ENCODE measurements at places on chromosomes 11 and 22.

DNA sequence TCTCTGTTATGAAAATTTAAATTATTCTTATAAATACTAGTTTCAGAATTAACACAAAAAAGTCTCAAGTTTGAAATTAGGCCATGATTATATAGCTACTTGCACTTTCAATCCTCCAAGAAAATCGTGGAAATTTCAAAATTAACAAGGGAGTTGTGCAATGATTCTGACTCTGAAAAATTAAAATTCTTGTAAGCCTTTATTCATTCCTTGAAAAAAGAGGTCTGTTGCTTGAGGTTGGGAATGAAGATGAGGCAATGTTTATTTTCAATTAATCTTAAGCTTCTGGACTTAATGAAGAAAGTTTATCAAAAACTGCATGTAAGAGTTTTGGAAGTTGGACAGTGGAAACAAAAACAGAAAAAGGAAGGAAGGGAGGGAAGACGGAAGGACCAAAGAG, 128.2 kb upstream of the FIBIN start:
- DNase-seq: no peak

- no peak for DNase-seq
These were observed 80.7 kb downstream of the PARVA start for GRCh38 chr11:12458042-12458441.

GRCh38 chr11:55732936-55733335, 40.3 kb upstream of the OR5D13 start:
- DNase-seq: no peak

GRCh38 chr11:11244470-11245080, 108.5 kb downstream of the CSNK2A3 start:
- no peak for DNase-seq

GRCh38 chr11:43735961-43736360, 55.4 kb downstream of the HSD17B12 start:
- no peak for DNase-seq

GRCh38 chr11:95068549-95068948, 1.8 kb downstream of the SRSF8 start:
- DNase-seq: peak; percentile 97

DNA sequence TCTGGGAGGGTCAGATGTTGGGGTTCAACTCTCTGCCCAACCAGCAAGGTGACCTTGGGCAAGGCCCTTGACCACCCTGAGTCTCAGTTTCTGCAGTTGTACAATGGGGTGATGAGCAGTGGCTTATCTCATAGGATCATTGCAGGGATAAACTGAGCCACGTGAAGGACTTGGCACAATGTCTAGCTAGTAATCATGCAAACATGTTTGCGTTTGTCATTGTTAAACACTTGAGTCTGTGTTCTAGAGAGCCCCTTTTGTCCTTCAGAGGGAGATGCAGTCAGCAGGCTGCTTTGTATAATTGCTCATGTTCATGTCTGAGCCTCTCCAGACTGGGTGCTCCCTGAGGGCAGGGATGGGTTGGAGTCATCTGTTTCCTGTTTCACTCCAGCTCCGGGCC, 15.8 kb downstream of the CD82 start:
- no peak for DNase-seq

- DNase-seq: peak; percentile 37
These were observed 535 bp downstream of the AQP11 start for GRCh38 chr11:77590194-77590782.

GRCh38 chr11:1825039-1825740, 9.6 kb upstream of the SYT8 start:
- no peak for DNase-seq

DNA sequence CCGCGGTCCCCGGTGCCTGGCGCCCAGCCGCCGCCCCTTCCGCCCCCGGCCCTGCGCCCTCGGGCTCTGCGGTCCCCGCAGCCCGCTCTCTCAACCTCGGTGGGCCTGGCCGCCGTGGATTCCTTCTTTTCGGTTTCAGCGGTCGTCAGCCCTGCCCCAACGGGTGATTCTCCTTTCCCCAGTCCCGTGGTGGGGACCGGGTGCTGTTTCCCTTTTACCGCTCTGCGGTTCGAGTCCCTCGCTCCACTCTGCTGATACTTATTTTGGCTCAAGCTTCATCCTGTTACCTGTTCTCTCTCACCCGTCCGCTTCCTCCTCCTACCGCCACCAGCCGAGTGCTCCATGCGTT, 494 bp downstream of the ZDHHC5 start:
- peak; percentile 38 for DNase-seq

DNA sequence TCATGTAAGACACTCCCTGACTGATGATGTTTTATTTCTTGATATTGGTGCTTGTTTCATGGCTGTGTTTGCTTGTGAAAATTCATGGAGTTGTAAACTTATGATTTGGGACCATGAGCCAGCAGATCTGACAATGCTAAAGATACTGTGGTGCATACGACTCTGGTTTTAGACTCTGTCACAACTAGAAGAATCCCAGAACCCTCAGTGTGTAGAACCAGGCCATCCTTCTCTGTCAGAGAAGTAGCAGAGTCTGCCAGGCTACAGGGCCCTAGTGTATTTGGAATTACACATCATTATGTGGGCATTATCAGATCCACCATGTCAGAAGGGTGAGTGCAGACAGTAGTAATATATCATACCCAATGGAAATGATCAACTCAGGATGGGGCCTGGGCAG, 209.8 kb upstream of the POU2AF2 start:
- DNase-seq: no peak

DNA sequence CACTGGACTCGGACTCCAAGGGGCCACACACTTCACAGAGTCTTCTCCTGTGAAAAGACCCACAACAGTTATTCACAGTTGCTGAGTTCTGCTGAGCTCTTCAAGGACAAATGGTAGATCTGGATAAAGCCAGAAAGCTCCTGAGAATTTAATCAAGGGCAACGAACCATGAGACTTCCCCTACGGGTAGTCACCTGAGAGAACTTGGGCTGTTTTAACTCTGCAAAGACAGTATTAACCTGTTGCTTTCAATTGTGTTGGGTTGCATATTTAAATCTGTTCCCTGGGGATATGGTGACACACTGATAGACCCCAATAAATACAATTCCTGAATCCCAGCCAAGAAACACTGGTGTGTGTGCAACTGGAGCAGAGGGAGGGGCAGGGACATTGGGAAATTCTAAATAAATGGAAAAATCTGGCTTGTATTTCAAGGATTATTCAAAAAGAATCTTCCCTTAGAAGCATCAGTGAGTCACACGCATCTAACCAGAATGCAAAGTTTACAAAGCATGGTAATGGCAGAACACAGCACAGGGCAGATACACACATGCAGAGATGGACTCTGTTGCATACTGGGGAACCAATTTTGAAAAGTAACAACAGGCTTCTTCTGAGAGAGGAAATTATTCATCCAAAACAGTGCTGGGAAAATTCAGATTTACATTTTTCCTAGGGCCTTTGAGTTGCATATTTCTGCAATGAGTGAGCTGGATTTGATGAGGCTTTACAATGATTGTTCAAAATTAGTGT, 4.0 kb downstream of the KCNJ1 start:
- peak; percentile 57 for DNase-seq

- DNase-seq: no peak
These were observed 56.8 kb upstream of the ALX4 start for GRCh38 chr11:44366741-44367140.

DNA sequence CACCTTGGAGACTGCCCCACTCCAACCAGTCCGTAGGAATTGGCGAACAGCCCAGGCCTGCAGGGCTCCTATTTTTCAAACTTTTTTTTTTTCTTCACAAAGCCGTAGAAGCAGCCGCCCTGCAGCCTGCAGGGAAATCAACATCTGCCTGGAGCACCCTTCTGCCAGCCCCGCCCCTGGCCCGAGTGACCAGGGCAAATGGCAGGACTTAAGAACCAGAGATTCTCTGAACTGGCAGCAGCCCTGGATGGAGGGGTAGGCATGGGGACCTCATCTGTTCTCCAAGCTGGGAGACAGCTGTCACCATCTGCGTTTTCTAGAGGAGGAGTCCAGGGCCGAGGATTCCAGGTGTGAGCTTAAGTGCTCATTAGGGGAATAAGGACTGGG, 5.6 kb downstream of the SCN2B start:
- DNase-seq: no peak

DNA sequence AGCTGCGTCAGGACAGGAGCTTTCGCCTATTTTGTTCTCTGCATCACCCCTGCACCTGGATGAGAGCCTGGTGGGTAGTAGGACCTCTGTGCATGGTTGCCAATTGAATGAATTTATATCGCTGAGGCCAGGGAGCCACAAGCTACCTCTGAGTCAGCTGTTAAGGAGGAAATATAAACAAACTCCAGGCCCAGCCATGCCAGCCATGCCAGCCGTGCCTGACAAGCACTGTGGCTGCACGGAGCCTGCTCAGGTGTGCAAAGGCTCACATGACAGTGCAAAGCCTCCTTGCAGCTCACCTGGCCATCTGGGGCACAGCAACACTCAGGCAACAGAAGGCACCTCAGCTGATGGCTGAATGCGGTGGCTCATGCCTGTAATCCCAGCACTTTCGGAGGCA, 33.7 kb upstream of the LINC01488 start:
- DNase-seq: peak; percentile 59

GRCh38 chr11:73818846-73819245, 31.2 kb downstream of the MRPL48 start:
- no peak for DNase-seq

- DNase-seq: no peak
These were observed 15.2 kb downstream of the SBF1 start for GRCh38 chr22:50459496-50460140.

- peak; percentile 80 for DNase-seq
These were observed 11.7 kb upstream of the SORL1-AS1 start for GRCh38 chr11:121464352-121464946.

- no peak for DNase-seq
These were observed 775.0 kb upstream of the LRRC4C start for GRCh38 chr11:42234451-42234951.

DNA sequence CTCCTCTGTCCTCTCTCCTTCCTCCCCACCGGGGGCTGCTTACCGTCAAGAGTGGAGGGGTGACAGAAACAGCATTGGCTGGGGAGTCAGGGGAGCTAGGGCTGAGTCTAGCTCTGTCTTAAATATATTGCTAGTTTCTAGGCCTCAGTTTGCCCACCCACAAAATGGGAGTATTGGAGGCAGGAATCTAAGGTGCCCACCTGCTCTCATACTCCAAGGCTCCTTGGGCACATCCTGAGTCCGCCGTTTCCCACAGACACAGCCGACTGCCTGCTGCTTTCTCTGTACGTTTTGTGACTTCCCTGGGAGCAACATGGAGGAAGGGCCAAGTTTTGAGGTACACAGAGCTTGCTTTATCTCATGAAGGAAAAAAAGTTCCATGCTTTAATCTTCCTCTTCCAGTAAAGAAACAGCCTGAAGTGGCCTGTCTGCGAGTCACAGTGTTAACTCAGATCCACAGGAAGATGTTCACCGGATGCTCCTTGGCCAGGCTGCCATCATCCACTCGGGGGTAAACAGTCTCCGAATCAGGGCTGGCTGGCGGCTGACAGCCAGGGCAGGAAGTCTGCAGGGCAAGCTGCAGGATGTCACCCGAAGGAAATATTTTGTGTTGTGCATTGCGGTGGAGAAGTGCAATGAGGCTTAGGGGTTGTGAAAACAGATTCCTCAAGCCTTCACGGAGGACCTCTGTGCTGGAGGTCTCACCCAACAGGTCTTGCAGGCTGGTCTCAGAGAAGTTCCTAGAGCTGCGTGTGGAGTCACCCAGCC, 11.0 kb upstream of the CERK start:
- DNase-seq: peak; percentile 49

- DNase-seq: no peak
These were observed 1.8 kb downstream of the SERGEF start for GRCh38 chr11:18010977-18011586.

DNA sequence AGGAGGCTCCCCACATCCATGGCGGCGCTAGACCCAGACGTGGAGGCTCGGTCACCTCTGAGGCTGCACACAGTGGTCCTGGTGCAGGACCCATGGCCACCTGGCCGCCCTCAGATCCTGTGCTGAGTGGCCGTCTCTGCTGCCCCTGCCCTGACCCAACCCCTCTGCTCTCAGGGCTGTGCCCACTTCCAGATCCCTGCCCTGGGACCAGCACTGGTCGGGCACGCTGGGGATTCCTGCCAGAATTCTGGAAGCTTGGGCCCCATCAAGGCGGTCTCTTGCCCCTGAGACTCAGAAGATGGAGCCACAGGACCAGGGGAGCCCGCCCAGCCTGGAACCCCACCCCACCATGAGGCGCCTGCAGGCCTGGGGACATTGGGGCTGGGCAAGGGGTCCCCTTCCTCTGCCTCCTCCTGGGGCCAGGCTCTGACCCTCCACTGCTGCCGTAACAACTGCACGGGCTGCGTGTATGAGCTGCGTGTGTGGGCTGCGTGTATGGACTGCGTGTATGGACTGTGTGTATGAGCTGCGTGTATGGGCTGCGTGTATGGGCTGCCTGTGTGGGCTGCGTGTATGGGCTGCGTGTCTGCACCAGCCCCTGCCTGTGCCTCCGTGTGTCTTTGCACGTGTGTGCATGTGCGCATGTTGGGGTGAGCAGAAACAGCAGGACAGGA, 48.7 kb downstream of the IGLL1 start:
- DNase-seq: no peak

DNA sequence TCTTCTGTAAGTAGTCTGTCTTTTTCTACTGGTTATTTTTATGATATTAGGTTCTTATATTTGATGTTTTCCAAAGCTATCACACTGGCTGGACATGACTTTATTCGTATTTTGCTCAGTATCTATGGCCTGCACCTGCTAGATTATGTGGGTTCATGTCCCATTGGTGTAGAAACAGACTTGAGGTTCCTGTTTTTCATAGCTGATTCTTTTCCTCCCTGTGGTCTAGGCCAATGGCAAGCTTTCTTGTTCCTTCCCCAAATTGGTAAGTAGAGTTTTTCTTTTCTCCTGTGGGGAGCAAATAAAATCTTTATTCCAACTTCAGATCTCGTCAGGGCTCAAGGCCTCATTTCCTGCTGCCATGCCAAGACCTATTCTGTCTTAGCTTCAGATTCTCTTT, 30.2 kb upstream of the SWAP70 start:
- DNase-seq: no peak

DNA sequence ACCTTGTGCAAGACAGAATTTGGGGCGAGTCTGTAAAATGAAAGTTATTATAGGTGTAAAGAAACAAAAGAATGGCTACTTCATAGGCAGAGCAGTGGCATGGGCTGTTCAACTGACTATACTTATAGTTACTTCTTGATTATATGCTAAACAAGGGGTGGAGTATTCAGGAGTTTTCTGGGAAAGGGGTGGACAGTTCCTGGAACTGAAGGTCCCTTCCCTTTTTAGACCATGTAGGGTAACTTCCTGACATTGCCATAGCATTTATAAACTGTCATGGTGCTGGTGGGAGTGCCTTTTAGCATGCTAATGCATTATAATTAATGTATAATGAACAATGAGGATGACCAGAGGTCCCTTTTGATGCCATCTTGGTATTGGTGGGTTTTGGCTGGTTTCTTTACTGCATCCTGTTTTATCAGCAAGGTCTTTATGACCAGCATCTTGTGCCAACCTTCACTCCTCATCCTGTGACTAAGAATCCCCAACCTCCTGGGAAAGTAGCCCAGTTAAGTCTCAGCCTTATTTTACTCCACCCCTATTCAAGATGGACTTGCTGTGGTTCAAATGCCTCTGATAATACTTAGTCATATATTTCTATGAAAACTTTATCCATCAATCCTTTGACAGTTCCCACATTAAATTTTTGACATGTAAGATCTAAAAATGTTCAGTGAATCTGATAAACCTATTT, 118.6 kb downstream of the ARHGAP42 start:
- DNase-seq: no peak

- no peak for DNase-seq
These were observed 27.7 kb downstream of the RTN4R start for GRCh38 chr22:20240447-20240764.
